ENCODE measurements at places on chromosomes 3 and 15.
A peak's percentile ranks its signal among the peaks of the same experiment; 100 is the strongest.

GRCh38 chr3:129276385-129276784 lies 2.3 kb upstream of the HMCES start:
- DNase-seq, result no peak

DNA sequence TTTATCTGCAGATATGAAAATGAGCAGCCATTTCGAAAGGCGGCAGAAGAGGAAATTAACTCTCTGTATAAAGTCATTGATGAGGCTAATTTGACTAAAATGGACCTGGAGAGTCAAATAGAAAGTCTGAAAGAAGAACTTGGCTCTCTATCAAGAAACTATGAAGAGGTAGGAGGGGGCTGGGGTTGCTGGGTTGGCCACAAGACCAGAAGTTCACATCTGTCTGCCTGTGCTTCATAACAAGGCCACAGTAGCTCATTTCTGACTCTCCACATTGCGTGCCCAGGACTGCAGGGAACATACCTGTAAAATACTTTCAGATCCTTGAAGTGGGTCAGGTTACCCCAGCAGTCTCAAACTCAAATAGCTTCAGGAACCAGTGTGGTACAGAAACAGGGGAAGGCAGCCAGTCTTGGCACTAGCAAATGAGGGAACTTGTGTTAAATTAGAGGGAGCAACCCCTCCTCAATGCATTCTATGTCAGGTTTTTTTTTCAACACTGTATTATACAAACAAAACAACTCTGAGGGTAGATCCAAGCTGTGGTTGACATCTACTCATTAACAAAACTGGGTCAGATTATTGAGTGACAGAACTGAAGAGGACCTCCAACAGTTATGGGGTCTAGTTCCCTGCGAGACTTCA lies 48.7 kb downstream of the BFSP2 start:
- DNase-seq, result no peak

DNA sequence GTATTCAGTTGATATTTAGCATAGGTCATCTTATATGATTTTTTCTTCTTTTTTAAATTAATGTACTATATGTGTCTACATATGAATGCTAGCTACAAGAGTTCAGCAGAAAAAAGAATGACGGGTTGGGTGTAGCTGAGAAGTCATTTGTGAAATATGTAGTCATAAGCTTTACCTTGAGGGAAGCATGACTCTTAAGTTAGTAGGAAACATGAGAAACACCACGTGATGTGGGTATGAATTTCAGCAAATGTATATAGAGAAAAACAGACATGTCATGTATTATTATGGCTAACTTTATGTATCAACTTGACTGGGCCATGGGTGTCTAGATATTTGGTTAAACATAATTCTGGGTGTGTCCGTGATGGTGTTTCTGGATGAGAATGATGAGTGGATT lies 125.0 kb downstream of the RAP2B start:
- DNase-seq, result no peak

- no peak for DNase-seq
These were observed 29.4 kb upstream of the CCR4 start for GRCh38 chr3:32922078-32922477.

GRCh38 chr3:169764312-169764881 lies 463 bp downstream of the TERC start:
- DNase-seq, result peak; percentile 55

DNA sequence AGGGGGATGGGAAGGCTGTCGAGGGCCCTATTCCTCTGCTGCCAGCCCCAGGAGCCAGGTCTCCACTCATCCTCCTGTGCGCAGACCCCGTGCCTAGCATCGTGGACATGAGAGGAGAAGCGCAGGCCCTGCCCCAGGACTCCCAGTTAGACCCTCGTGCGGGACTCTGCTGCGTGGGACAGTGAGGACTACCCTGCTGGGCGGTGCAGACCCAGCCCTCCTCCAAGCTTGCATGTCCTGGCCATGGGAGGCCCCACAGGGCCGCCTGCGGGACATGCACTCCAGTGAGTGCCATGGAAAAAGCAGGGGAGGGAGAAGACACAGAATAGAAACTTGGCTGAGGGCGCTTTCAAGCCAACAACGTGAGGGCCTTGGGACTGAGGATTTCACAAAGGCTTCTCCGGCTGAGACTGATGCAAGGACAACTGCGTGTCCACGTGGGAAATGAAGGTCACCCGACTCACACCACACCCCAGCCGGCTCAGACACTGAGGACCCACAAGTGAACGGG lies 62.6 kb upstream of the IQSEC1 start:
- DNase-seq, result no peak
